ENCODE measurements at places on chromosomes 2 and 18. TPM values are rescaled to one million over a fixed set of nuclear protein-coding genes. Genes with fewer than 3 reads are reported as not detected.

The TUBB8B gene
- not detected for total RNA-seq

The PTPN18 gene
- 31.0 TPM for total RNA-seq

The LYG1 gene
- 1.4 TPM for total RNA-seq

The SEPTIN10 gene
- 49.0 TPM for total RNA-seq

The CYP27A1 gene
- 0.15 TPM for total RNA-seq

The GKN2 gene
- total RNA-seq, result 2.4 TPM

The ACTR1B gene
- 44.3 TPM for total RNA-seq

The AAMP gene
- 129 TPM for total RNA-seq

The CACNB4 gene
- total RNA-seq, result 0.13 TPM

The VWA3B gene
- total RNA-seq, result 0.26 TPM

The NT5DC4 gene
- not detected for total RNA-seq

The CKAP2L gene
- 13.4 TPM for total RNA-seq

The REG3A gene
- not detected for total RNA-seq
